ENCODE measurements at places on chromosomes 11 and 22.

DNA sequence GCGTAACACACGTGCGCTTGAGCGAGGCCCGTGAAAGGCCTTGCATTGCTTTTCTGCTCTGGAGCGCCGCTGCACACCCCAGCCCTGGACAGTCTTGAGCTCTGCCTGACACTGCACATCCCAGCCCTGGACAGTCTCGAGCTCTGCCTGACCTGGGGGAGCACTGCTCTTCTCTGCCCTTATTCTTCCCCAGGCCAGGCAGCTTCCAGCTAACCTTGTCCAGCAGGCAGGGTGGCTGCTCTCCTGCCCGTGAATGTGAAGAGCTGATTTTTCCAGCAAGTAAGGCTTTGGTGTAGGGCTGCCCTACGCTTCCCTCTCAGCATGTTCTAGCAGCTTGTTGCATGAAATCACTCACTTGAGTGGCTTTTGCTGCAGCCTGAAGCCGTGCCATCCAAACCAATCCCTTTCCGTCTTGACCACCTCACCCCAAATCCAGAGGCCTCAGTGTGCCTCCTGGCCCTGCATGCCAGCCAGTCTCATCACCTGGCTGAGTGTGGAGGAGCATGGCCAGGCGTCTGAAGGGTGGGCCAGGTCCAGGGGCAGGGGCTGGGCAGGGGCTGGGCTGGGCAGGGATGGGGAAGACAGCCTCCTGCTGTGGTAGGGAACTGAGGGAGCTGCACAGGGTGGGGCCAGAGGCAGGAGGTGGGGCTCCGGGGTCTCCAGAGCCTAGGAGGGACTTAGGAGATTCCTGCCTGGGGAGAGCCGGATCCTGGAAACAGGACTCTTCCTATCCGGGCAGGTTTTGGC is 89.5 kb upstream of the B3GAT1 start:
- DNase-seq, result no peak

GRCh38 chr11:16120008-16120407 is 236.3 kb downstream of the SOX6 start:
- no peak for DNase-seq

DNA sequence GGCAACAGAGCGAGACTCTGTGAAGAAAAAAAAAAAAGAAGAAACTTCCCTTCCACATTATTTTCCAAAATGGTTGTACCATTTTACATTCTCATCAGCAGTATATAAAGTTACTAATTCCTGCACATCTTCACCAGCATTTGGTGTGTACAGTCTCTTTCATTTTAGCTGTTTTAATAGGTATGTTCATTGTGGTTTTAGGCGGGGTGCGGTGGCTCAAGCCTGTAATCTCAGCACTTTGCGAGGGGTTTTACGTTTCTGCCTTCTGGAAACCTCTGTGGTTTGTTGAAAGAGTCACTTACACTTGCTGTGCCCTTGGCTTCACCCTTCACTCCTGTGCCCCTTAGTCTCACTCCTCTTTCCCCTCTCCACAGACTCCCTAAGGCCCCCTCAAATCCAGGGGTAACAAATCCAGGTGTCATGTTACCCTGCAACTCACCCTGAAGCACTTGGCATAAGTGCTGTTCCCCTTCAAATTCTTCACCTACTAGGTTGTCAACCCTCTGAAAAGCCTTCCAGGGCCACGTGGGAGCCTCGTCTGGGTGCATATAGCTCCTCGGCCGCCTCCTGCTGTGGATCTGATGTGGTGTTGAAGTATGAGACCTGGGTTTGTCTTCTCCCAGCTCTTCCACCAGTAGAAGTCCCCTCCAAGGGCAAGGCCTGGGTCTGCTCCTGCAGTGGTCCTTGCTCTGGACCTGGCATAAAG is 20.8 kb downstream of the TOB2 start:
- DNase-seq, result no peak

GRCh38 chr11:76824980-76825725 is 35.6 kb upstream of the ACER3 start:
- no peak for DNase-seq

GRCh38 chr11:83655976-83656375 is 369.8 kb upstream of the CCDC90B start:
- DNase-seq, result no peak

GRCh38 chr11:119894916-119895315 is 165.9 kb upstream of the NECTIN1 start:
- no peak for DNase-seq

DNA sequence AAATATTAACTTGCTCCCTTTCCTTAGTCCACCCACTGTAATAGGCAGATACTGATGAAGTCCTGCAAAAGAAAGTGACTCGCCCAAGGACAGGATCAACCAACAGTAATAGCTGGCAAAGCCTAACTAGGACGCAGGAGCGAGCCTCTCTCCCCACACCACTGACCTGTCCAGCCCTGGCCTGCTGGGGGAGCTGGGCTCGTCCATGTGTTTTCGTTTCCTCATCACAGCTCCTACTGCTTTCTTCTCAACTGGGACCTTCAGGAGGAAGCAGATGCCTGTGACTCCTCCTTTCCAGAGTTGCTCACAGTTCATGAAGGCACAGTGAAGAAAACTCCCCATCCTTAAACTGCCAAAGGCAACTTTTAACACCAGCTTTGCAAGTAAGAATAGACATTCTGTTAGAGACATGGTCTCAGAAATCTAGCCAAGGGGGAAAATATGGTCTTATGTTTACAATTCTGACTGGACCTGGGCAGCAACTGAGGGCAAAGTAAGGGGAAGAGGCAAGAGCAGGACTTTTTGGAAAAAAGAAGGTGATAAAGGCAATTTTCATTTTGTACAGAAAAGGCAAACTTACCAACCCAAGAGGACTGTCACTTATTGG is 11.6 kb upstream of the GPHA2 start:
- no peak for DNase-seq

- no peak for DNase-seq
Measured at GRCh38 chr11:78069465-78069864, 5.8 kb downstream of the THRSP start.

GRCh38 chr11:86547727-86548126 is 124.7 kb downstream of the ME3 start:
- DNase-seq, result no peak

DNA sequence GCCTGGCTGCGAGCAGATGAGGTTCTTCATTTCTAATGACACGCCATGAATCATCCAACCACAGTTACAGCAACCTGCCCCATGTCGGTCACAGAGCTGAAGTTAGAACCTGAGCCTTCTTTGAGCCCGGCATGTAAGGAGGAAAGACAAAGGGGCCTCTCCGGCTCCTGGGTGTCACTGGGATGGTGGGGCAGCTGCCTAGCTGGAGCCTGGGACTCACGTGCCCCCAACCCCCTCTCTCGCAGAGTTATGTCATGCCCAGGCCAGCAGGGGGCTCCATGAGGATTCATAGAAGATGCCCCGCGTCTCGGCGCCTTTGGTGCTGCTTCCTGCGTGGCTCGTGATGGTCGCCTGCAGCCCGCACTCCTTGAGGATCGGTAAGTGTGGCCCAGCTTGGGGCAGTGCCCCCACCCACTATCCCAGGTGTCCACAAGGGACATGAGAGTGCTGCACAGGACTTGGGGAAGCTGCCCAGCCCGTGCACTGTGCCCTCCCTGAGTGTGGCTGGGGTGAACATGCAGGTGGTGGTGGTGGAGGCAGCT is 148.5 kb downstream of the GRIK4 start:
- no peak for DNase-seq

DNA sequence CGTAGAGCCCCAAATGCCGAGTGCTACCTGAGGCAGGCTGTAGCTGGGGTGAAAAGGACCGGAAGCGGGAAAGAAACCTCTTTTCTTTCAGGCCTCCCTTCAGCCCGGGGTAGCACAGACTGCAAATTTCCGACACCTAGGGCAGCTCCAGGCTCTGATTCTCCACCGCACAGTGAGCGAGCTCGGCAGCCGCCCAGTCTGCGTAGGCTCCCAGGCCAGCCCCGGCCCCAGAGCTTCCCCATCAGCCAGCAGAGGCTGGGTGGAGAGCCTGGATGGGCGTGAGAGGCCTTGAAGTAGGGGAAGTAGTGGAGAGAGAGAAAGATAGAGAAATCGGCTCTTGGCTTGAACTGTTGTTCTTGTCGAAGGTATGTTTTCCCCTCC is 9.3 kb upstream of the PAX6 start:
- no peak for DNase-seq

- DNase-seq, result peak; percentile 2
Measured at GRCh38 chr11:6315811-6316425, 4.4 kb downstream of the CAVIN3 start.

GRCh38 chr11:19508165-19508564 is 204.5 kb upstream of the NAV2 start:
- DNase-seq, result no peak

GRCh38 chr11:101862391-101863233 is 52.2 kb upstream of the CEP126 start:
- DNase-seq, result no peak

DNA sequence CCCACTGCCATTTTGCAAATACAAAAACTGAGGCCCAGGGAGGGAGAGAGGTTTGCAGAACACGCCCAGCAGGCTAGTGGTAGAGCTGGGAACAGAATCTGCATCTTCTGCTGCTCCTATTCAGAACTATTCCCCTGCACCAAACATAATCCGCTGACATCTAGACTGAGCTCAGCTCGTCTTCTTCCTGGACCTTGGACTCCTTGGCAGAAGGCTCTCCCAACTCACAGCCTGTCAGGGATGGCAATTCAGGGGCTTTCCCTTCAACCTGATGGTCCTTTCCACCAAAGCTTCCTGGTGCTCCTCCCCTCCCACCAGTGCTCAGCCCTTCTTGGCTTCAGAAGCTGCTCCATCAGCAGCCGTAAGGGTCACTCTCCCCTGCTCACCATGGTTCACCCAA is 9.5 kb upstream of the NPAS4 start:
- DNase-seq, result no peak

DNA sequence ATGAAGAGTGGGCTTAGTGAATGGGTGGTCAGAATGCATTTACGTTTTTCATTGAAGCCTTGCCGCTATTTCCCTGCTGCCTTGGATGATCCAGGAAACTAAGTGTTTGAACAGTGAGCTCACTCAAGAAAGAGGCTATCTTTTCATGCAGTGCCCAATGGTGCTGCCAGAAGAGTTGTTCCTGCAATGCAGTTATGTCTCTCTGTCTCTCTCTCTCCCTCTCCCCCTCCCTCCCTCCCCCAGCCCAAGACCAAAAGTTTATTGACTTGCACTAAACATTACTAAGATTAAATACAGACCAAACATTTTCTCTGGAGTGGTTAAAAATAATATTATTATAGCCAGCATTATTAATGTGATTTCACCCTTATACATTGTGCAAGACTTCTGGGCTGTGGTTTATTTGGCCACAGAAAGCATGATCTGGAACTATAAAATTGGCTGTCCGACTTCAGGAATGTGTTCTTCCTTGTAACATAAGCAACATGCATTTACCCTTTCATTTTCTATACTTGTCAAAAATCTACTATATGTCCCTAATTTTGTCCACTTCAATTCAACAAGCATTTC is 6.6 kb upstream of the FUT4 start:
- no peak for DNase-seq

DNA sequence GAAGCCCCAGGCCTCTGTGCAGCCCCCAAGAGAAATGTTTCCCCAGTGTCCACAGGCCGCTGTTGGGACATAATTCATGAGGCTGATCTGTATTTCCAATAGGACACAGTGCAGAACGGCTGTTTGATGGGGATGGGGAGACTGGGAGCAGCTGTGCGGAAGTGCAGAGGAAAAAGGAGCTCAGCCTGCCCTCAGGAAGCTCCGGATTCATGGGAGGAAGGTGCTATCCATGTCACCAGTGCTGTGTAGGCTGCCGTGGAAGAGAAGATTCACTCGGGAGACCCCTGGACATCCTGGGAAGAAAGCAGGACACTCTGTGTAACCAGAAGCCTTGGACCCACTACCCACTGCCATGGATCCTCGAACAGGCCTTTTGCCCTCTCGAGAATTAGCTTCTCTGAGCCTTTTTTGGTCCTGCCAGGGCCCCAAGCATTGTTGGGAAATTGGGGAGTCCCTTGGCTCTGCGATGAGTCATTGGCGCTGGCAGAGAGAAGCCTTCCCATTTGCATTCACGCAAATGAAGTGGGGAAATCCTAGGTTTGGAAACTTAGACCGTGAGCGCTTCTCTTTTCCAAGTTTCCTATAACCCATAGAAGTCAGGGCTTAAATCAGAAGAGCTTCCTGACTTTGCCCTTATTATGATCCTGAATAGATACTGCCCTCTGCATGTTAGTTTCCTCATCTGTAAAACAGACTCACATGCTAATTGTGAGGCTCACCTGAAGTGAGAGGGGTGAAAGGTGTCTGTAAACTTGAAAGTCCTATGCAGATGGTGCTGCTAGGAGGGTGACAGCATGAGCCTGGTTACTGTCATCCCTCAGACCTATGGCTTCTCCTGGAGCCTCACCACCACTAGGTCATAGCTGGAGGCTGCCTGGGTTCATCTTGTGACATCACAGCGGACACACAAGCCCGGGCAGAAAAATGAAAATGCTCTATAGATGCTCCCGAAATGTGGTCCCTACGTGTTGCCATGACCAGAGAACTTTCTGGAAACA is 229.2 kb upstream of the B3GAT1 start:
- no peak for DNase-seq

- DNase-seq, result no peak
Measured at GRCh38 chr11:115169251-115169650, 335.0 kb downstream of the CADM1 start.

DNA sequence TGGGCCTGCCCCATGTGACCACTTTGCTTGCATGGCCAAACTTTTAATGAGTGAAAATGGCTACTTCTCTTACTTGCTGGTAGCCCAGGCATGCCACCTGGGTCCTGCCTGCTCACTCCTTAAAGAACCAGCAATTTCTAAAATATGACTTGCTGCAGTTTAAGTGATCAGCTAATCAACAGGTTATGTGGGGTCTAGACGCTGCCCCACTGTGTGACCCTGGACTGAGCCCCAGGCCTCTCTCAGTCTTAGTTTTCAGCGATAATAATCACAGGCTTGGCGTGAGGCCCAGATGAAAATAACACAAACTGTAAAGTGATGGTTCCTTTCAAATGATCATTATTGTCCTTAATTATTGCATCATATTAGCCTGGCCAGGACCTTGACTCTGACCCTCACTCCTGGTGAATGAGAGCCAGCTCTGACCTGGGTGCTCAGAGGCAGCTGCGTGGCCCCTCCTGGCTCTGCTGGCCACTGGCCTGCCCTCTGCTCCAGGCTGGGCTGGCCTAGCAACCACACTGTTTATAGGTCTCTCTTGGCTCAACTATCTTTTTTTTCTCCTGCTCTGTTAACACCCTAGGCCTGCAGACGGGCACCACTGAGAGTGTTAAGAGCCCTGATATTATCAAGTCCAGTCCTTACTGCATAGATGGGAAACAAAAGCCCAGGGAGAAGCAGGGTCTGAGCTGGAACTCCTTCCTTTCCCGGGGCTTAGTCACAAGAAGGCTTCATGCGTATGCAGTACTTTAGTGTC is 89.7 kb downstream of the RRM1 start:
- no peak for DNase-seq

DNA sequence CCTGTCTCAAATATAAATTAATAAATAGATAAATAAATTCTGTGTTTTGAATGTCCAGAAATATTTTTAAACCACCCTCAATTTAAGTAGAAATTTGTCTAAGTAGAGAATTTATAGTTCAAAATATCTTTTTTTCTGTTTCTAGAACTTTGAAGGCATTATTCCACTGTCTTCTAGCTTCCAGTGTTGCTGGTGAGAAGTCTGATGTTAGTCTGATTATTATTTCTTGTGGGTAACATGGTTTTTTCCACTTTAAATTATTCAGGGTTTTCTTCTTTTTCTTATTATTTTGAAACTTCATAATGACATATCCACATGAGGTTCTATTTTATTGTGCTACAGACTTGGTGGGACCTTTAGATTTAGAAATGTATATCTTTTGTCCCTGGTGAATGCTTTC is 46.4 kb upstream of the HEPHL1 start:
- no peak for DNase-seq
